Lower leg skin (tissue), 4 donors: ENCODE measurements at places on chromosomes 4 and X. TPM values are rescaled to one million over a fixed set of nuclear protein-coding genes. Genes with fewer than 3 reads are reported as not detected.

ZAR1 gene
- total RNA-seq = not detected

AADAT gene
- total RNA-seq = 10.3 TPM

WNK3 gene
- total RNA-seq = 0.49 TPM

MID1 gene
- total RNA-seq = 2.7 TPM

C4orf50 gene
- total RNA-seq = not detected
